Glutamatergic neuron (in vitro differentiated cells): ENCODE measurements at places on chromosomes 7 and 10. TPM values are rescaled to one million over a fixed set of nuclear protein-coding genes. Genes with fewer than 3 reads are reported as not detected.
A peak's percentile ranks its signal among the peaks of the same experiment; 100 is the strongest.

DNA sequence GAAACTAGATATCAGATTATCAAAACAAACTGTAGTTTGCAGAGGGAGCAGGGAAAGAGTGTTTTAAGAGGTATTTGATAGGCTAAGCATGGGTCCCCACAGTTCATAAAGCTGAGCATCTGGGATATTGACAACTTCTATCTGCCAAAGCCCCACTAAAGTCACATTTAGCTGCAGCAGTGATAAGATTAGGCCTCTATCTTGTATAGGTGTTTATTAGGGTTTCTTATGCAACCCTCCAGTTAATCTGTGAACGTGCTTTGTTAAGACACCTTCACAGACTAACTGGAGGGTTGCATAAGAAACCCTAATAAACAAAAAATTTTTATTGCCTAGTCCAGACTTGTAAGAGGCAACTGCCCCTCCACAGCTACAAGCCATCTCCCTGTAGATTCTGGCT, 78.0 kb downstream of the CYP51A1 start:
- DNase-seq: no peak

DNA sequence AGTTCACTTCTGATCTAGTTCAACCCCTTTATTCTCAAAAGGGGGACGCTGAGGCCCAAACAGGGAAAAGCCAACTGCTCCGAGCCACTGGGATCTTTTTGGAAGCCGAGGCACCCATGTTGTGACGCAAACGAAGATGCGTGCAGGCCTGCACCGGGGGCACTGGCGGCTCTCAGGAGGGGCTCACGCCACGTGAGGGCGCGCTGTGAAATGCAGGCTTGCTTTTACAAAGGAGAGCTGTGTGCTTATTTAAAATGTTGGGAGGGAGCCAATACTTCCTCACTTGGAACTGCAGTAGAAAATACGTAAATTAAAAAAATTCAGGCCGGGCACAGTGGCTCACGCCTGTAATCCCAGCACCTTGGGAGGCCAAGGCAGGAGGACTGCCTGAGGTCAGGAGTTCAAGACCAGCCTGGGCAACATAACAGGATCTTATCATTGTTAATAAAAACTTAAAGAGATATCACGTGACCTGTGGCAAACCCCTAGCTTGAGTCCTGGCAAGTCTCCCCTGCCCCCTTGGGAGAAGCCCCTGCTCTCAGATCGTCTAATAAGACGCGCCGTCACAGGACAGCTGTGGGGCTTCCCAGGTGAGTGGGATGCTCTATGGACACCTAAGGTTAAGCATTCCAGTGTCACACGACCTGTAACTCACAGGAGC, 16.3 kb downstream of the BRI3 start:
- no peak for DNase-seq

TFEC gene
- total RNA-seq: not detected

GRCh38 chr10:15167411-15168290, 842 bp downstream of the NMT2 start:
- peak; percentile 79 for DNase-seq

HPSE2 gene
- total RNA-seq: not detected

ANKRD7 gene
- not detected for total RNA-seq
